Stimulated activated CD8-positive, alpha-beta memory T cell treated with anti-CD3 and anti-CD28 coated beads, Interleukin-7, amount 100 ng/mL, for 4 hours (primary cell): ENCODE measurements at places on chromosomes 7 and 10.
A peak's percentile ranks its signal among the peaks of the same experiment; 100 is the strongest.

DNA sequence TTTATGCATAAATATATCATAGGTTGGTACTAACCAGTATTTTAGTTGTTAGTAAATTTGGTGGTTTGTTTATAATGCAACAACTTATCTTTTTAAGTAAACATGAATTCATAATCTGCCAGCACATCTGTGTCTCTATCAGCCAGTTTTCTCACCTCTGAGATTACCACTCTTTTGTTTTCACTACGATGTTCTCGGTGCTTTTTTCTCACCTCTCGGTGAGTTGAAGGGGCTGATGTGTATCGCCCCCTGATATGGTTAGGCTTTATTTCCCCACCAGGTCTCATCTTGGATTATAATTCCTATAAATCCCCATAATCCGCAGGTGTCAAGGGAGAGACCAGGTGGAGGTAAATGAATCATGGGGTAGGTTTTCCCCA, 114.1 kb downstream of the CAMK1D start:
- no peak for DNase-seq

DNA sequence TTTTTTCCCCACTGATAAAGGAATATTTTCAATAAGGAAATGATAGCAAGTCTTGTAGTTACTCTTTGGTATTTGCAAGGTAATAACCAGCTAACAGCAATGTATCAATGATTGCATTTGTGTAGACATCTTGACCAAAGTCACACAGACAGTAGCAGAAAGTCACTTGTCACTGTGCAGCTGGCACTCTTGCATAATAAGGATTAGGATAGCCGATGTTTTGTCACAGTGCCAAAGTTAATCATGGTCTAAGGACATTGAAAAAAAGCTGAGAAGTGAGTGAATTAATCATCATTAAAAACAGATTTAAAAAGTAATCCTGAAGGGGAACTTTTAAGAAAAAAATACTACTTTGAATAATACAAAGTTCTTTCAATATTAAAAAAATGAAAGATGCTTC, 834.3 kb upstream of the C7orf33 start:
- no peak for DNase-seq

- no peak for DNase-seq
Observed at GRCh38 chr10:129191797-129192196, 275.2 kb upstream of the MGMT start.

GRCh38 chr7:98211221-98211675, at the start of gene BHLHA15:
Gene BHLHA15, plus strand, starts transcription at chr7:98211439. Its CDS starts 871 bp downstream, at chr7:98212310.
- DNase-seq: peak; percentile 24

DNA sequence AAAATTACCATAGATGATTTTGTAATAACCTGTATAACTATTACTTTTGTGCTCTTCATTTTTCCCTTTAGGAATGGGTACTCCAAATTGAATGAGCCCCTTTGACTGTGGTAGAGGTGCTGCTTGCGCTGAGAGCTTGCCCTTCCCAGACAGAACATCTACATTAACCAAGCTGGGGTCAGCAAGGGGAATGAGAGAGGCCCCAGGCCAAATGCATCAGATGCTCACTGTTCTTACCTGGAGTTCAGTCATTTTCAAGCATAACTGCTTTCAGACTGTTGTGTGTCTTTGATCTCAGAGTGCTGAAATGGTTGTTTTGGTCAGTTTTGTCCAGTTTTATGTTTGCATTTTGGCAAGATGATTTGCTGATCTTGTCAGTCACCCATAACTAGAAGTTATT, 7.6 kb upstream of the STN1 start:
- DNase-seq: no peak

DNA sequence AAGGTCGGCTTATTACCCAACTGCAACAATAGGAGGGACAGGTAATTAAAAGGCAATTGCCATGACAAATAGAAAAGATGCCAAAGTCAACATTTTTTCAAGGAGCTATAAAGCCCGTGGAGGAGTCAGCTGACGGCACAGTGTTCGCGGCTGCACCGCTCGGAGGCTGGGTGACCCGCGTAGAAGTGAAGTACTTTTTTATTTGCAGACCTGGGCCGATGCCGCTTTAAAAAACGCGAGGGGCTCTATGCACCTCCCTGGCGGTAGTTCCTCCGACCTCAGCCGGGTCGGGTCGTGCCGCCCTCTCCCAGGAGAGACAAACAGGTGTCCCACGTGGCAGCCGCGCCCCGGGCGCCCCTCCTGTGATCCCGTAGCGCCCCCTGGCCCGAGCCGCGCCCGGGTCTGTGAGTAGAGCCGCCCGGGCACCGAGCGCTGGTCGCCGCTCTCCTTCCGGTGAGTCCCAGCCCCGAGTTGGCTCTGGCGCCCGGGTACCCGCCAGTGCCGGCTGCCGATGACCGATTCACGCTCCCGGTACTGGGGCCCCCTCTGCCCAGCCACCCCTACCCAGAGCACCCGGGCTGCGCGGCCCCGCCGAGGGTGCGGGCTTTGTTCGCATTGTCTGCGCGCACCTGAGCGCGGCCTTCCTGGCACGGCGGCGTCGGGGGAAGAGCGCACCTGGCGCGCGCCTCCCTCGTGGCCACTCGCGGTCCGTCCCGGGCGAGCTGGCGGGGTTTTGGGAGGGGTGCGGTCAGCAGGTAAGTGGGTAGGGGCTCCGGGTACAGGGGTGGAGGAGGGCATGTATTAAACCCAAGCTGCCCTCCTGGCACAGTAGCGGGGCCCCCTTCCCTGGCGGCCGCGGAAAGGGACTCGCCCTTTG, at the start of gene VWA2:
Gene VWA2 (plus strand): TSS at position 138 of the 877 bp plus-strand sequence. CDS start 9,460 bp downstream, outside the sequence.
- no peak for DNase-seq

DNA sequence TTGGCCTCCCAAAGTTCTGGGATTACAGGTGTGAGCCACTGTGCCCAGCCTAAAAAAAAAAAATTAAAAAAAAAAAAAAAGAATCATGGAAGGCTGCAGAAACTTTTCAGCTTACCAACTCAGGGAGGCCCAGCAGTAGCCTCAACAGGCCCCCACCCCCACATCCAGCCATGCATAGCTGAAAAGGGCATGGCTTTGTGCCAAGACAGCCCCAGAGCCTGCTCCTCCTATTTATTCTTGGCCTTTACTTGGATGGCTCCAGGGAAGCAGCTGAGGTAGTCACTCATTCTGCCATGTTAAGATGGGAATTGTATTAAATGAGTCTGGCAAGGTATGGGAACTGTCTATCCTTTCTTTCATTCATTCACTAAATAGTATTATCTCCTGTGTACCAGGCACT, 13.7 kb upstream of the CNNM2 start:
- DNase-seq: no peak

DNA sequence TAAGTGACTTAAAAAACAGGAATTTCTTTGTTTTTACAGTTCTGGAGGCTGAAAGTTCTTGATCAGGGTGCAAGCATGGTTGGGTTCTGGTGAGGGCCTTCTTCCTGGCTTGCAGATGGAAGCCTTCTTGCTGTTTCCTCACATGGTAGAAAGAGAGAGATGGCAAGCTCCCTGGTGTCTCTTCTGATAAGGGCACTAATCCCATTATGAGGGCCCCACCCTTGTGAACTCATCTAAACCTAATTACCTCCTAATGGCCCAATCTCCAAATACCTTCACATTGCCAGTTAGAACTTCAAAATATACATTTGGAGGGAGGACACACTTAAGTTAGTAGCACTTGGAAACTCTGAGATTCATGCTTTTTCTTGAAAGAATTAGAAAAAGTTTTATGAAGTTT, 314.4 kb upstream of the AOAH start:
- no peak for DNase-seq

GRCh38 chr7:30433082-30433481, 45.5 kb downstream of the NOD1 start:
- DNase-seq: no peak

DNA sequence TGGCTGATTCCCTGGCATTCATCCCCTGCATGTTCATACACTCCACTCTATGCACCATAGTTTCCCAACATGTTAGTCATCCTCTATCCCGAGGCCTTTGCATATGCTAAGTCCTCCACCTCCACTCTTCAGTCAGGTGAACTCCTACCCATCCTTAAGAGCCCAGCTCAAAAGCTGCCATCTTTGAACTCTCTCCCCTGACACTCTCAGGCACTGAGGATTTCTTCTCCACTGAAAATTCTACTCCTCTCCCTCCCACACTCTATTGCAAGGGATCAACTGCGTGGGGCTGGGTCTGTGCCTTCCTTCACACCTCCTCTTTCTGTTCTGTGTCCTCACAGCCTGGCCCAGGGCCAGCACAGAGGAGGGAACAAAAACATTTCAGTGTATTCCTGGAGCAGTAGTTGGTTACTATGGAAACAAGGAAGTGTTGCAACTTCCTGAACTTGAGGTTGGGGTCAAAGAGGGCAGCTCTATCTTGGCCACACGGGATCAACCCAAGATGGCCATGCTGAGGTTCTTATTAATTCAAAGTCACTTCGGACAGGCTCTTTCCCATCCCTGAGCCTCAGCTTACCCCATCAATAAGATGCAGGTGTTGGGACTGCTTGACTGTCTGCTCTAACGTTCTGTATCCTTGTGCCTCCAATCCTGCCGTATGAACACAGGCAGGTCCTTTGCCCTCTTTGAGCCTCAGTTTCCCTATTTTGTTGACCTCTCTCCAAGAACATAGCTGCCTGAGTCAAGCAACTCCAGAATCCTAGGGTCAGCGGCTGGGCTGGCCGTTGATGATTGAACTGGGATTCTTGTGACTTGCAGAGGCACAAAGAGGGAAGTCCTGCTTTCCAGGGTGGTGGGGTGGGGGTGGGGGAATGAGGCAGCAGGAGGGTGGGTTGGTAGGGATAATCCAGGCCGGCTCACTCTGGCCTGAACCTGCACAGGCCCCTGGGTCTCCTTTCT, 15.5 kb downstream of the ZMIZ1 start:
- no peak for DNase-seq

DNA sequence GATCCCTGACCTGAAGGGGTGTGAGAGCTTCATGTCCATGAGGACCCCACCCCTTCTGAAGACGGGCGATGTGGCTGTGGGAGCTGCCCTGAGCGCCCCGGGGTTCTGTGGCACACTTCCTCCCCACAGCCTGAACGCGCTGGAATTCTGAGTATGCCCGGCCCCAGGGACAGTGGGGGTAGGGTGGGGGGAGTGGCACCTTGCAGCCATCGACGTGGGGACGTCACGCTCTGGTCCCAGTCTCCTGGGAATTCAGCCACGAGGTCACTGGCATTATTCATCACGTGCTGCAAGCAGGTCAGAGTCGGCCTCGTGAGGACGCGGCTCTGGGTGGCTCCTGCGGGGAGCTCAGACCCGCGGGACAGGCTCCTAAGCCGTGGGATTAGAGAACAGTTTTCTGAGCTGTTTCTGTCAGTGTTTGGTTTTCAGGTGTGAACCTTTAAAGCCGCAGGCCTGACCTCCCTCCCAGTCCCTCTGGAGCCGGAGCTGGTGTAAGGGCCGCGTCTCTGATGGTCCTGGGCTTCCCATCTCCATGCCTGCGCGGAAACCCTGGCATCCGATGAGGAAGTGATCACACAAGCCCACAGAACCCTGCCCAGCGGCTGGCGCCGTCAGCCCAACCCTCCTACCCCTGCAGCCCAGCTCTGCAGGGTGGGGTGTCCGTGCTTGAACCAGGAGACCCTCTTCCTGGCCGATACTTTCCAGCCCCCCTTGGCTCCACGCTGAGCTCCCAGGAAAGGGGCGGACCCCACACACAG, 16.1 kb downstream of the GPR146 start:
- no peak for DNase-seq

DNA sequence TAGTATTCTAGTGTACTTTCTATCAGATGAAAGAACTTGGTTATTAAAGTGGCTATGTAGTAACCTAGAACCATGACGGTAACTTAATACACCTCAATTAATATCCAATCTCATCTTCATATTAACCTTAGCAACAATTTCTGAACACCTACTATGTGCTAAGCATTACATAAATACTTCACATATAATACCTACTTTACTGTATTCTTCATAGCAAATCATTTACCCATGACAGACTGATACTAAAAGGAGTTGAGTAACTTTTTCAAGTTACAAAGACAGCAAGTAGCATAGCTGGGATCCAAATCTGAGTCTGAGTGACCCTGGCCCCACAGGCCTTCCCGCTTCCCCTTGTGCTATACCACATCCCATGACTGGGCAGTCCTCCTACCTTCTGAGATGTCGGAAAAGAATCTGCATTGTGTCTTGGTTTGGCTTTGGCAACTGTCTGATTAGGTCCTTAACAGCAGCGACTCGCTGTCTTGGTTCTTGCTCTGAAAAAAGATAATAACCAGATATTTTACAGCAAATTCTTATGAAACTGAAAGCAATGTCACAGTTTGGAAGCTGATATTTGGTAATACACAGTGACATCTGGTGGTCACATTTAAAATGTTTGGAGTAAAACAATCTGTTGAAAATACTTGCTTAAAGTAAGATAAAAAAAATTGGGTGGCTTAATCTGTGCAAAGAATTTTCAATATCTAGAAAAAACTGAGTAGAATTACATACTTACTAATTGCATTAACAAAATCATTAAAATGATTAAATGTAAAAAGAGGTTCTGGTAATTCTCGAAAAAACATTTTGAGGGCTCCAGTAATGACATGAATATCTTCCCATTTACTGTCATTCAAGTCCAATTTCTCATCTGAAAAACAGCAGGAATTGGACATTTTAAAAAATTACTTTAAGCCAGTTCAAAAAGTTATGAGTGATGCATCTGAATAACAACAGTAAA, 120.1 kb downstream of the ARHGAP12 start:
- no peak for DNase-seq

GRCh38 chr10:74035303-74035702, 37.4 kb downstream of the VCL start:
- no peak for DNase-seq

DNA sequence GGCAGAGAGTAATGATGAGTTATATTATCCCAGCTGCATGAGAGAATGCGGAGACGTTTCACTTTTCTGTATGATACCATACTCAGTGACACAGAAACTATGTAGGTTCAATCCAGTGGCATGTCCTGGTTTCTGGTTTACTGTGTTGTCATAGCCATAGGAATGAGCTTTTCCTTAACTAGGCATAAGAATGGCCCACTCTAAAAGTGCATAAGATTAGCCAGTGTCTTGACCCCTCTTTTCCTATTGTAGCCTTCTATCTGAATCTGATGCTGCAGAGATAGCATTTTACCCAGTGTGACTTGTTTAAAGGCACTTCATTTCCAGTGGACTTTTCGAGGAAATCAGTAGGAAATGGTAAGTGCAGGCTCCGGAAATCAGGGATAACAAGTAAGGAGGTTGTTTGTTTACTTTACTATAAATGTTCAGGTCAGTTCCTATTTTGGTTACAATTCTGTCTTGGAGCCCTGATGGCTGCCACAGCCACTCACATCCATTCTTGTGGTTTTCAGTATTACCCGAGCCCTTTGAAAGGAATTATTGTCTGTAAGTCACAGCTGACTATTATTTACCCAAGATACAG, 70.5 kb downstream of the SEMA3A start:
- no peak for DNase-seq

- no peak for DNase-seq
Observed at GRCh38 chr7:45978731-45979211, 57.7 kb upstream of the IGFBP3 start.

GRCh38 chr7:118158766-118159165, 25.2 kb upstream of the LSM8 start:
- no peak for DNase-seq
